ENCODE measurements at places on chromosomes 2 and 18.

- peak; percentile 91 for DNase-seq
These were observed at the start of gene KRTCAP3 for GRCh38 chr2:27441958-27442919. TSS of gene KRTCAP3 (plus strand) at chr2:27442381. CDS start at chr2:27442413, 32 bp downstream.

DNA sequence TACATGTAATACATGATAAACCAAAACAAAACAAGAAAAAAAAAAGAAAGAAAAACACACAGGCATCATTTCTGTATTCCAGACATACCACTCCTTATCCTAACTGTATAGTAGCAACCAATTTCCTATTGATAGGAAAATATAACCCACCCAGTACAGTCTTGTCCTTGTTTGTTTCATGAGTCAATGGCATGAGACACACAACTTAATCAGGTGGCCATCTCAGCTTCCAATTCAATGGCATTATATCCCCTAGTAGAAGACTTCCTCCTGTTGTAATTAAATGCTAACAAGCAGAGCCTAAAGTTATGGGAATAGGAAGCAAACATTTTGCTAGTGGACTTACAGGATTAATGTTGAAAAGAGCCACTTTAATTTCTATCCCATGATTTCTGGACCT is 121.0 kb upstream of the NOL4 start:
- DNase-seq = no peak

GRCh38 chr2:88554189-88554588 is 73.1 kb downstream of the EIF2AK3 start:
- peak; percentile 24 for DNase-seq

DNA sequence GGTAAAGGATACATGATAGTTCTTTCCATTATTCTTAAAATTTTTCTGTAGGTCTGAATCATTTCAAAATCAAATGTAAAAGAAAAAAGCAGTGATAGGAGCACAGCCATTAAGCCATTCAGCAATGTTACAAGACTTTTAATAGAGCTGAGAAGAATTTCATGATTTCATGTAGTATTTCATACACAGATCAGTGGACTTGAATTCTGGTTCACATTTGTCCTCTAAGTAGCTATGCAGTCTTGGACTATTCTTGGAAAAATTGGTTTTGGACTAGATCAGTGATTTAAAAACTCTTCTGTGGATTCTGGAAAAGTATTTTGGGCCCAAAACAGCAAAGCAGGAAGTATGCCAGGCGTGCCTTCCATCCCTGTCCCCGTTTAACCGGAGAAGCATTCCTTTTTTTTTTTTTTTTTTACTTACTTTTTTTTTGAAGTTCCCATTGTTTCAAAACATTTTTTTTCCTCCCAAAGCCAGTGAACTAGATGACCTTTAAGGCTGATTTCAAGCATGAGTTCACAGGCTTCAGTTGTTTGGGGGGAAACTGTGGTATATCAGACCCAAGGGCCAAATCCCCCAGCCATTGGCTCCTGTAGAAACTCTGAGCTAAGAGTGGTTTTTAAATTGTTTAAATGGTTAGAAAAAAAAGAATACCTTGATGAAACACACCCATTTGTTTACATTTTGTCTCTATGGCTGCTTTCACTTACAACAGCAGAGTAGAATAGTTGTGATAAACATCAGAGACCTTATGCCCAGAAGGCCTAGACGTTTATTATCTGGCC is 17.5 kb upstream of the POLI start:
- no peak for DNase-seq
